ENCODE measurements at places on chromosomes 2 and 18.

DNA sequence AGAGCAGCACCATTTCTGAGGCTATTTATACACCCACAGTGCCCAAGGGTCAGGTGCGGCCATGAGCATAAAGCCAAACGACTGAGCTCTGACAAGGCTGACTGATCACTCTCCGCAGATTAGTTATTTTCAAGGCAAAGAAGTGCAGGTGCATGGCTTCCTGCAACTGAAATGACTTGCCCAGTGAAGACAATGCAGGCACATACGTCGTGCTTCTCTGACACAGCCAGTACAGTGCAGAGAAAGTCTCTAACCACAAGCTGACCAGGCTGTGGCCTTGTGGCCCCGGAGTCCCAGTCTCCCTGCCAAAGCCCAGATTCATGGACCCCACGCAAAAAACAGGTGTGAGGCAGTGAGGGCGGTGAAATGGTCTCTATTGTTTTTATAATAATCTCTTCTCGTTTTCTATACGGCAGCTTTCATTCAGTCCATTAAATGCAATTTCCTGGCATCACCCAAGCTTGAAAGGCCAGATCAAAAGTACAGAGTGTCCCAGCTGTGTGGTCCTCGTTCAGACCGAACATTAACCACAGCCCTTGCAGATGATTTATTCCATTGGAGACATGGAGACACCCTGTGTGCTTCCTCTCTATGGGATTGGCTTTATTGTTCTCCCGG is 447.0 kb upstream of the ID2 start:
- no peak for DNase-seq

GRCh38 chr2:151182899-151183809 is 78.5 kb downstream of the RBM43 start:
- no peak for DNase-seq

DNA sequence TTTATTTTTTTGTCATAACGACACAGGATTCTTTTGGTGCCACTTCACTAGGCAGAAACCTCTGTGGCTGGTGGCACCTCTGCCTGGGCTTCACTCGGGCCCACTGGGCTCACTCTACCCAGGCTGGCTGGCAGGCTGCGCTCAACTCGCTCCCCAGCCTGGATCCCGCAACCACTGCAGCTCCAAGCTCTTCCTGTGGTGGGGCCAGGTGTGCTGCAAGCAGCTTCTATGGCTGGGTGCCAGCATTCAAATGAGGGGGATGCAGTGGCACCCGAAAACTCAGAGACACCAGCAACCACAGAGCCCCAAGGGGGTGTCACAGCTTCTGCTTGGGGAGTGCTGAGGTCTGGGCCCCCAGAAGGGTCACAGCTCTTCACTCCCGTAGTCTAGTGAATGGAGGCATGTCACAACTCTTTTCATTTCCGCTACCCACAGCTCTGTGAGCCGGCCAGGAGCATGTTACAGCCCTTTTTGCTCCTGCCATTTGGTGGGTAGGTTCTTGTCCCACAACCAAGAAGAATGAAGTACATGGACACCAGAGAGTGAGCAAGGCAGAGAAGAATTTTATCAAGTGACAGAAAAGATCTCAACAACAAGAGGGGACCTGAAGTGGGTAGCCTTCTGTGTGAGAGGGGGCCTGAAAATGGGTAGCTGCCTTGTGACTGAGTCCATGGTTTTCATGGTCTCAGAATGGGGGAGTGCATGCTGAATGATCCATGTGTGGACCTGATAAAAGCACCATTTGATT is 170.1 kb downstream of the UBR3 start:
- no peak for DNase-seq

GRCh38 chr2:197555467-197555866 is 39.6 kb downstream of the MOB4 start:
- no peak for DNase-seq

DNA sequence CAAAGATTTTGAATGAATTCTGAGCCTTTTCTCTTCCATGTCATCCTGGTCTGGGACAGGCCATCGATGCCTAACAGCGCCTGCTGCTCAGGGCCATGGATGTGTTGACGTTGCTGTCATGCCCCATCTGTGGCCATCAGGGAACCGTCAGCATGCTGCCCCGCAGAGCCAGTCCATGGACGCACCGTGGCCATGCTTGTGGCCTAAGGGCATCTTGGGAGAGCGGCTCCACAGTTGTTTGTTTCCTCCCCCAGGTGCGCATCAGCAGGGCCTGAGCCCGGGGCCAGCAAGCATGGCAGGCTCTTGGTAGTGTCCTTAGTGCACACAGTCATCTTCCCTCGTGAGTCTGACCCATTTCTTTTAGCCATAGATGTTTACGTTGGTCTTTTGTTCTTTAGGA is 142.7 kb downstream of the VAPA start:
- no peak for DNase-seq

GRCh38 chr2:132656266-132656975 is 13.6 kb downstream of the LYPD1 start:
- DNase-seq: no peak

- DNase-seq: no peak
These were observed 9.9 kb upstream of the AOX1 start for GRCh38 chr2:200575957-200576356.

- DNase-seq: no peak
These were observed 435.1 kb downstream of the MTX2 start for GRCh38 chr2:176704282-176704858.

DNA sequence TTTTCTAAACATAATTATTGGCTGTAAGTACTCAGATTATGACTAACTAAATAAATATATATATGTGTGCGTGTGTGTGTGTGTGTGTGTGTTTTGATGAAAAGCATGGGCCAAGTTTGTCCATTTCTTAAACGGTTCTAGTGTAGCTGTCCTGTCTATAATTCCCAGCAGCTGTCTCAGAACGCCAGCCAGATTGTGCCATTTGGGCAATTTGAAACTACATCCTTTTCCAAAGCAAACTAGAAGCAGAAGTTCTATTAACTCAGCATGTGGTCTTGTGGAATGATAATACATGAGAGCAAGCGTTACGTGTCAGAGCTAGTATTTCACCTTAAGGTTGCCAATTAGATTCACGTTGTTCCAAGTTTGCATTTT is 1.7 kb downstream of the ARHGAP28 start:
- DNase-seq: no peak

DNA sequence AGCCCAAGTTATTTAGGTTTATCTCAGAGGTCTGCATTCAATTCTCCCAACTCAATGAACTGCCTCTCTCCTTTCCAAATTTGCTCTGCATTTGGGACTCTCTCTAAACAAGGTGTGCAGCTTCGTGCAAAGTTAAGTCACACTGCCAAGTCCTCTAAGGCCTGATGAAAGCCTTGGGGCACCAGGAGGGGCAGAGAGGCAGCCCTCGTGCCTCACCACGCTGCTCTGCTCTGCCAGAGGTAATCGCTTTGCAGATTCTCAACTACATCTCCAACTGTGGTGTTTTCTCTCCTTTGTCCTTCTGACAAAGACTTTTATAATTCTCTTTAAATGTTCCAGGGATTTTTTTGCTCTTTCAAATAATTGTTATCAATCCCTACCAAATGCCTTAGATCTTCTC is 283.0 kb downstream of the MEIS1 start:
- no peak for DNase-seq

DNA sequence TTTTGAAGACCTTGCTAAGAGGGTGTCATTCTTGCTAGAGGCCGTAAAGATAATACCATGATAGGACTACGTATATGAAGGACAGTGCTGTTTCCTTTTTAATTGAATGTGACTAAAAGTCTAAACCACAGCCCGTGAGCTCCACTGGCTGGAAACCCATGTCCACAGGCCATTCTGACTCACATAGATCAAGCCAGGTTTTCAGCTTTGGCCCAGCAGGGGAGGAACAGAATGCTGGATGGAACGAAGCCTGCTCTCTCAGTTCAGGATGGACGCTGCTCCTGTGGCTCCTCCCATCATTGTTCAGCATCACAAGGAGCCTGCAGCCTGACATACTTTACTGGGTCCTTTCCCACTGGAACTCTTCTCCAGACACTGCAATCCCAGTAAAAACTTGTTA is 47.6 kb downstream of the ALPK2 start:
- DNase-seq: no peak

- DNase-seq: no peak
These were observed 104.6 kb upstream of the SIX3 start for GRCh38 chr2:44836916-44837315.

DNA sequence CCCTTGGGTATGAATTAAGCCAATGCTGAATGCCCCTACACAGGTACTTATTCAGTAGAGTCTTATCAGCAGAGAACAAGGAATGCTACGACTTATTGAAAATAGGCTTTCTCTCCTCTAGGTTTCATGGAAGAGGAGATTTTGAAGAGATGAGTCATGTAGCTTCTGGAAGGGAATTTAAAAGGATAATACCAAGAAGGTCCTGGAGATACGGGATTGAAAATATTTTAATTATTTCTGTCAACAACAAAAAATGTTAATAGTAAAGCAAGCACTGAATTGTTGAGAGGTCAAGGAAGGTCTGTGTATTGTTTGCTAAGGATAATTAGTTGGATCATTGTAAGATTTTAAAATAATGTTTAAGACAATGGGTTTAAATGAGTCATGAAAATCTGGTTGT is 293.0 kb upstream of the SPHKAP start:
- no peak for DNase-seq

GRCh38 chr2:32064021-32064601 is 755 bp downstream of the SPAST start:
- DNase-seq: no peak

DNA sequence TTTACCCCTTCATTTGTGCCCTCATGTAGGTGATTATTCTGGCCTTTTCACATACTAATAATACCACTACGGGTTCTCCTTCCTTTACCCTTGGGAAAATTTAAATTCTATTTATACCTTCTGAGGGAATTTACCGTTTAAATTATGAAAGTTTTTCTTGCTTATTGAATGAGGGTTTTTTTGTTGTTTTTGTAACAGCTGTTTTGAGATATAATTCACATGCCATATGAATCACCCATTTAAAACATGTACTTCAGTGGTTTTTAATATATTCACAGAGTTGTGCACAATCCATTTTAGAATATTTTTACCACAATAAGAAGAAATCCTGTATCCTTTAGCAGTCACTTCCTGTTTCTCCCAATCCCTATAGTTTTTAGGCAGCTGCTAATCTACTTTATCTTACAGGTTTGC is 54.7 kb downstream of the EML4 start:
- DNase-seq: no peak

Measured in CD4-positive, alpha-beta T cell treated with Interferon gamma for 1 hour (primary cell).